ENCODE measurements at places on chromosomes 1 and 21. TPM values are rescaled to one million over a fixed set of nuclear protein-coding genes. Genes with fewer than 3 reads are reported as not detected.

GRCh38 chr1:35936838-35937237, 5.9 kb downstream of the AGO3 start:
- no peak for DNase-seq

DNA sequence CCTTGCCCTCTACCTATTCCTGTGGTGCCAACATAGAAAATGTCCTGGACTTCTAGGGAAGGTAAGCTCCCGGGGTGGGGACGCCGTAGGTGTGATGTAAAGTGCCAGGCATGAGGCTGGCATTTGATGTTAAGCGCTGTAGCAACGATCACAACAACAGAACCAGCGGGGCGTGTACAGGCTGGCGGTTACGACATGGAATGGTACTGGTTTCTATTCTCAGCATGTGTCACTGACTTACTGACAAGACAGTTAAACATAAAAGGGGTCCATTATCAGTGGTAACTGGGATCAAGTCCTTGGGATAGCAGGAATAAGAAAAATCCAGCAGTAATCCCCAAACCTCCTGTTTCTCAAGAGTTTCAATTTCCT, 58.9 kb downstream of the TGFBR3 start:
- peak; percentile 41 for DNase-seq

DNA sequence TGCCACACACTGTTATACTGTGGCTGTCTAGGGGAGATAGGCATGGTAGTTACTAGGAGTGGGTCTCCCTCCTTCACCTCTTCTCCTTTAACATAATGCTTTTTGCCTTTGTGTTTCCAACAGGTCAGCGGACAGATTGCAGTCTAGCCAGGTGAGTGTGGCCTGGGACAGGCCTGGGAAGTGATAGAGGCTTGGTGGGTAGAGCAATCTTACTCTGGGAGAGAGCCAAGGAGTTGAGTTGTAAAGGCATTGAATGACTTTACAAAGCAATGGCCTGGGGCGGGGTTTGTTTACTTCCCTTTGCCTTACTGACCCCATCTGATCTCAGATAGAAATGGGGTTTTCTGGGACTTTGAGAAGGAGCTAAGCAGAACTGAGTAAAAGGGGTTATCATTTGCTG, 51.0 kb upstream of the IKBKE start:
- DNase-seq: no peak

- peak; percentile 44 for DNase-seq
These were observed 1.9 kb upstream of the TPM3 start for GRCh38 chr1:154193821-154194220.

DNA sequence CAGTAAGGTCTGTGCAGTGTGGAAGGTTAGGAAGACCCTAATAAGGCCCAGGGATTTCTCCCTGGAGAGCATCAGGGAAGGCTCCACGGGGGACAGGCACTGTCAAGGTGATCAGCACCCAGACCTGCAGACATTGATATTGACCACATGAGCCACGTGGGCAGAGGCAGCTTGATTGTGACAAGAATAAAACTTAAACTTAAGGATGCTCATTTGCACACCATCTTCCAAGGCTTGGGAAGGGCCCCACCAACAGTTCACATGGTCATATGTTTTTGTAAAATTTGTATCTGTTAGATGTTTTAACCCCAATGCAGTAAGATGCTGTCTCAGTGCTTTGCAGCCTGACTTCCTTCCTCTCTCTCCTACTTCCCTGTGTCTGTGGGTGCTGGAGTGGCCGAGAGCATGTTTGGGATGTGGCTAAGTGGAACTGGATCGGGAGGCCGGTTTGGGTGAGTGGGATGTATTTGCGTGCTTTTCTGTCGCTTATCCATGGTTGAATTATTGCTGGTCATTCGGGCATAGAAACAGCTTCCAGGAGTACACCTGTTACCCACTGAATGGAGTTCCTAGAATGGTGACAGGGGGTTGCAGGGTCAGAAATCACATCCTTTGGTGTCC, 49.8 kb upstream of the OLIG2 start:
- no peak for DNase-seq

DNA sequence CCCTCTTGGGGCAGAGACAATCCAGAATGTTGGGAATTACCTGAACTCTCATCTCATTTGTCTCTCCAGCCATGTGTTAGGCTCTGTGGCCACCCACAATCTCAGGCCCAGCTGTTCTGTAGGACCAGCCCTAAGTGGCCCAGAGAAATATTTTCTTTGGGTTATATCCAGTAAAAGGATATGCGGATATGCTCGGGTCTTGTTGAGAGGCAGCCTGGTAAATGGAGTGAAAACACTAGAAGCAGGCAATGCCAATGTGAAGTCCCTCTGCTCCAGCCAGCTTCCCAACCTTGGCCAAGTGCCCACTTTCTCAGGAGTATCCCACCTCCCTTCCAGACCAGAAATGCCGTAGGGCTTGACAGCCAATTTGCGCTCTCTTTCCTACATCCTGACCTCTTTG, 192.2 kb downstream of the ST6GALNAC3 start:
- DNase-seq: no peak

DNA sequence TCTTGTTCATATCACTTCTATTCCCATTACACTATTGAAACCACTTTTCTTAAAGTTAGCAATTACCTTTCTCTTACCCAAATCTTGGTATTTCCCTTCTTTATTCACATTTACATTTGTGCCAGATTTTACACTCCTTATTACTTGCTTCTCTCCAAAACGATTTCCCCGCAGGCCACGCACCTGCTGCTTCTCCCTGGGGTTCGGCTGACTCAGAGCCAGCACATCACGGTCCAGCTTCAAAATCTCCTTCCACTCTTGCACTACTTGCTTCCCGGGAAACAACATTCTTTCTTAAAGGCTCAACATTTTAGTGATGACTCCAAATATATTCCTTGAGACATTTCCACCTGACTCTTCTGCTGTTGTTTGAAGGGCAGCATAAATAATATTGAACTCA, 20.7 kb downstream of the LHX9 start:
- peak; percentile 11 for DNase-seq

GRCh38 chr1:246588159-246588721, 22.0 kb downstream of the CNST start:
- peak; percentile 46 for DNase-seq

DNA sequence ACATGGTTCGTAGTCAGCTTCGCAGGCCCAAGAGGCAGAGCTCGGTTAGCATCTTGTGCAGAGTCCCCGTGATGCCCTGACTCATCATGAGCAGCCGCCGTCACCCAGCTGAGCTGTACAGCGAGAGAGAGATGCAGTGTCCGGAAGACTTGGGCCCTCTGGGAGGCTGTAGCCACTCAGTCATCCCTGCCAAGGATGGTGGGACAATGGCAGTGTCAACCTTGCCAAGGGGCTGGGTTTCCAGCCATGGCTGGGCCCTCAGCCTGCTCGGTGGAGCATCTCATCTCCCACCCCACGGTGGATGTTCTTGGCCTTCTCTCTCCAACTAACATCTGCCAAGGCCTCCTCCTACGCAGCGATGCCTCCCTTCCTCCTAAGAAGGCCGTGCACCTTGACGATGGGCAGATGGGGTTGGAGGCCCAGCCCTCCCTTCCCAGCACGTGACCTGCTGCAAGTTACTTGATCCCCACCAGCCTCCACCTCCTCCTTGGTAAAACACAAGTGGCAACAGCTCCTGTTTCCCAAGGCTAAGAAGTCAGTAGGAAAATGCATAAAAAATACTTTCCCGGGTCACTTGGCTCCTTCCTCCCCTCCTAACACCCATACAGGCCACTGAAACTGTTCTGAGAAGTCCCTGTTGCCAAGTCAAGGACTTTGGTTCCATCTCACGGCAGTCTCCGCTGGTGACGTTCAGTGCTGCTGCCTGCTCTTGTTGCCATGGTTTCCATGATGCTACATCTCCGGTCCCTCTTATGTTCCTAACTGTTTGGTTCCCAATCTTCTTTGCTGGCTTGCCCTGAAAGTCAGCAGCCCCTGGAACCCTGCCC, 384.7 kb upstream of the VAMP3 start:
- peak; percentile 79 for DNase-seq

DNA sequence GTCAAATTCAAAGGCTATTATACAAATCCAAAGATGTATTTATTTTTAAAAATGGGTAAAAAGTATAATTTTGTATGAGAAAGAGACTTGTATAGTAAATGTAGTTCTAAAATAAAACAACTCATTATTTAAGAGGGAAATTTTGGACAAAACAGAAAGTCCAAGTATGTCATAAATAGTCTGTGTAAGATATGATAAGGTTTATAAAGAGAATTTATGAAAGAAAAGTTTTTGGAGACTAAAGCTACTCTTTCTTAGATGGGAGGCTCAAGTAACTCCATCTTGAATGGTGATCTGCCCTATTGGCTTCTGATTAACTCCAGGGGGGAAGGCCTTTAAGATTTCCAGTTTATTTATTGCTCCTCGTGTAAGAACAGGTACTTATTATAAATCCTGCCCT, 14.7 kb upstream of the OR2T27 start:
- DNase-seq: peak; percentile 9

MARK1 gene
- total RNA-seq: 3.7 TPM

PROX1 gene
- total RNA-seq: 3.0 TPM

Data from RPMI7951 (cell line).